T-helper 9 cell (primary cell): ENCODE measurements at places on chromosomes 6 and 20.

- DNase-seq: no peak
Observed at GRCh38 chr6:159234102-159234553, 64.9 kb downstream of the FNDC1 start.

DNA sequence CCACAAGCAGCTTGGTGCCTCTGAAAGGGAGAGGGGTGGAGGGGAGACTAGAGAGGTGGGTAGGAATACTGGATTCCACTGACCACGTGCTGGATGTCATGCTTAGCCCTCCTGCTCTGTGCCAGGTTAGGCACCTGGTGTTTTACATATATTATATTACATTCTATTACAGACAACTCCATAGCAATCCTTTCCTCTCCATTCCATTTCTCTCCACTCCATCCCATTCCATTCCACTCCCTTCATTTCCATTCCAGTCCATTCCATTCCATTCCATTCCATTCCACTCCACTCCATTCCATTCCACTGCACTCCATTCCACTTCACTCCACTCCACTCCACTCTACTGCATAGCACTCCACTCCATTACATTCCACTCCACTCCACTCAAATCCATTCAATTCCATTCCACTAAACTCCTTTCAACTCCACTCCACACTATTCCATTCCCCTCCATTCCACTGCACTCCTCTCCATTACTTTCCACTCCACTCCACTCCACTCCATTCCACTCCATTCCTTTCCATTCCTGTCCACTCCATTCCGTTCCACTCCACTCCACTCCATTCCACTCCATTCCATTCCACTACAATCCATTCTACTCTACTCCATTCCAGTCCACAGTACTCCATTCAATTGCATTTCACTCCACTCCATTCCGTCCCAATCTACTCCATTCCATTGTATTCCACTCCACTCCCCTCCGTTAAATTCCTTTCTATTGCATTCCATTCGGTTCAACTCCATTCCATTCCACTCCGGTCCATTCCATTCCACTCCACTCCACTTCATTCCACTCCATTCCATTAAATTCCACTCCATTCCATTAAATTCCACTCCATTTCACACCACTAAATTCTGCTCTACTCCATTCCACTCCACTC is 27.2 kb upstream of the DEFB125 start:
- DNase-seq: no peak

DNA sequence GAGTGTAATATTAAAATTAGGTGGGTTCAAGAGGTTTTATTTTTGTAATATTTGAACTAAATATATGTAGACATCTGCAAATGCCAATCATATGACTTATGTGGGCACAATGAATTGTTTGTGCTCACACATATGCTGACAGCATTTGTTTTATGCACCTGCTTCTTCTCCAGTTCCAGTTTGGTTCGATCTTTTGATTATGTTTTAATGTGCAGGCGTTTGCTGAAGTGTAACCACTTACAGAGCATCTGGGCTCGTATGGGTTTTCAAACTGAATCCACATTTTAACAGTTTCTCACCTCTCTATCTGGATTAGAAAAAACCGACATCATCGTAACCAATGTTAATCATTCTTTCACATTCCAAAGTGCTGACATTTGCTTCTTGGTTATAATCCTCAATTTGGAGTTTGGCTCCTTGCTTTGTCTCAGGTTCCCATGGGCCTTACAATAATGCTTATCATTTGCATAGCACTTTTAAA is 129.1 kb upstream of the SPACA1 start:
- DNase-seq: no peak

GRCh38 chr6:44590471-44590870 is 203.0 kb downstream of the CDC5L start:
- no peak for DNase-seq

DNA sequence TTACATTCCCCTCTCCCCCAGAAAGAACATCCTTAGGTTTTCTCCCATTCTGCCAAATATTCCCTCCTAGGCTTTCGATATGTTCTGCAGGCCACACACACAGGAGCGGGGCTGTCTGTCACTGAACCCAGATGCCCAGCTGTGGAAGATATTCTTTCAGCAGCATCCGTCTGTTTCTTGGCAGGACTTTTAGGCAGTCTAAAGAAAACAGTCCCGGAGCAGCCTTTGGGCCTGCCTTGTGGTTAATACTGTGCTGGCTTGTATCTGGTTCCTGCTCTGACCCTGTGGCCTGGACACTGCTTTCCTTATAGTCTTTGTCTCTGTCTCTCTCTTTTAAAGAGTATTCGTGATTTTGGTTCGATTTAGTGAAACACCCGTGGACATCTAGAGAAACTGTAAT is 94.6 kb upstream of the SUPT3H start:
- DNase-seq: no peak

GRCh38 chr6:135944120-135944519 is 92.6 kb downstream of the PDE7B start:
- no peak for DNase-seq

GRCh38 chr20:32072168-32072750 is 20.2 kb downstream of the HCK start:
- no peak for DNase-seq

DNA sequence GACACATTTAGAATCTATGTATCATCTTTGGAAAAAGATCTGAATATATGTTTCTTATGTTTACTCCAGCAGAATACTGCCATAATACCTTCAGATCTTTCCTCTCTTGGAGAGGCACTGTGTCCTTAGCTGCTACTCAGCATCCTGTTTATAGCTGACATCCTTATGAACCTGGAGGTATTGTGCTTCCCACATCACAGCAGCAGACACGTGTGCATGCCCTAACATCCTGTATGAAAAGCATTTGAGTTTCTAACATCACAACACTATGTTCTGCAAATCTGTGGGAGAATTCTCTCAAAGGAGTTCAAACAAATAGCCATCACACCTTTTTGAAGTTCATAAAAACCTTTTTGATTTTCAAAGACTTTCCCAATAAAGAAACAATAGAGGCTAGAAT is 216.0 kb downstream of the GJA1 start:
- DNase-seq: no peak
